PC-3 (cell line): ENCODE measurements at places on chromosomes 2 and 18.
A peak's percentile ranks its signal among the peaks of the same experiment; 100 is the strongest.

DNA sequence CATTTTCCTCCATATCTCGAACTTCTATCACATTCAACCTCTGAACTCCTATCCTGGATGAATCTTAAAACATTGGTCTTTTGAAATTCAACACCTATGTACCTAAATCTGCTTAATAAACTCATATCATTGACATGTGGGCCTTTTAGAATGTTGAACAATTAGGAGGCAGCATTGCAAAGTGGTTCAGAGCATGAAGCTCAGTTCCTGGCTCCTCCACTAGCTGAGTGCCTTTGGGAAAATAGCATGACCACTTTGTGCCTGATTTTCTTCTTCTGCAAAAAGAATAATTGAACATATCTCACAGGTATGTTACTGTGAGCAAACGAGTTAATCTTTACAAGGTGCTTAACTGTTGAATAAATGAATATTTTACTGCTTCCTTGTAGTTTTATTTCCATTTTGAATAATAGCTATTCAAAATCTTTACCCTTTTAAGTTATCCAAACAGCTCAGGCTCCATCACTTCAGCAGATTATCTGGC lies 14.3 kb upstream of the ITPRID2 start:
- peak overlapping the region; percentile 96 for H3K27ac ChIP-seq
- peaks cover 17% of the 10 kb centered on the region for H3K4me1 ChIP-seq
- peak; percentile 23 for DNase-seq
- no peaks in the 10 kb centered on the region for H3K27me3 ChIP-seq

DNA sequence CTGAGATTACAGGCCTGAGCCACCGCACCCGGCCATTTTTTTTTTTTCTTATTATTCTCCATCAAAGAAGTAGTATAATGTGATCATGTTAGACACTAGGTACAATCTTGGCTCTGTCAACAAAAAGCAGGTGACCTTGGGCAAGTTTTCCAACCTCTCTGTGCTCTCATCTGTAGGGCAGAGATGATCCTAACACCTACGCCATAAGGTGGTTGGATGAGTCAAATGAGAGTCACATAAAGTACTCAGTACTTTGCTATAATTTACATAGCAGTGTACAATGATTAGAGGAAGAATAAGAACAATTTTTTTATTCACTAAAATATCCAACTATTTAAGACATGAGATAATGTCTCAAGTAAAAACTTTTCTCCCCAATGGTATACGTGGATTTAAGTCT lies 128.6 kb downstream of the TGIF1 start:
- no peaks in the 10 kb centered on the region for H3K36me3 ChIP-seq
- H3K4me3 ChIP-seq, result no peak overlapping the region
- peaks cover 18% of the 10 kb centered on the region for H3K4me1 ChIP-seq
- no peak overlapping the region for H3K27ac ChIP-seq
- no peak for DNase-seq
- no peaks in the 10 kb centered on the region for H3K27me3 ChIP-seq

DNA sequence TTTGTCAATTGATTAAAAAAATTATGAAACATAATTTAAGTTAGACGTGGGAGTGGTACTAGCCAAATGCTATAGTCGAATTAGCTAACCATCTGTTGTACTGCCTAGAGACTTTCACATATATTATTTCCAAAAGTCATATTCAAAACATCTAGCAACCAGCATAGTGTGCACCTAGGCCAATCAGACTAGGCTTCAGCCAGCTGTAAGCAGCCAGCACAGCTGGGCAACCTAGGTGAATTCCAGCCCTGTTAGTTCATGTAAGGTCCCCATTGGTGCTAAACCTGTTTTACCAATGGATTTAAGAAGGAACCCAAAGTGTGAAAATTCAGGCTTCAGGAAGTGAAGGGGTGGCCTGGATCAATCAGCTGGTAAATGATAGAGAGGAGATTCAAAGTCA lies 144.3 kb downstream of the BCL2 start:
- no peak for DNase-seq
- H3K36me3 ChIP-seq, result no peaks in the 10 kb centered on the region
- H3K4me3 ChIP-seq, result no peak overlapping the region

DNA sequence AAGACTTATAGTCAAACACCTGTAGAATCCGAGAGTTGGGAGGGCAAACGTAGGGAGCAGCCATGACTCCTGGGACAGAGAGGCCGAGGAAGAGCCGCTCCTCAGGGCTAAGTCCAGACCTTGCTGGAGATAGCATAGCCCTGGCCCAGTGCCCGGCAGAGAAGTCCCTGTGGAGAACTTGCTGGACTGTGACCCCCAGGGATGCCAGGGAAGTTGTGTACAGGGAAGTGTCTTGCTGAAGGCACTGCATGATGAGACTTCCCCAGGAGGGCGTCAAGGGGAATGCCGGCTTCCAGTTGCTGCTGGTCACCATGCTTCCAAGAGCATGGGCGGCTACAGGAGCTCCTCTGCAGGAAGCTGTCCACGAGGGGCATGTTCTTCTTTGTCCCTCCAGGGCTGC lies 8.6 kb upstream of the CNDP1 start:
- no peaks in the 10 kb centered on the region for H3K36me3 ChIP-seq
- DNase-seq, result no peak
- no peak overlapping the region for H3K27ac ChIP-seq
- no peak overlapping the region for H3K4me3 ChIP-seq

DNA sequence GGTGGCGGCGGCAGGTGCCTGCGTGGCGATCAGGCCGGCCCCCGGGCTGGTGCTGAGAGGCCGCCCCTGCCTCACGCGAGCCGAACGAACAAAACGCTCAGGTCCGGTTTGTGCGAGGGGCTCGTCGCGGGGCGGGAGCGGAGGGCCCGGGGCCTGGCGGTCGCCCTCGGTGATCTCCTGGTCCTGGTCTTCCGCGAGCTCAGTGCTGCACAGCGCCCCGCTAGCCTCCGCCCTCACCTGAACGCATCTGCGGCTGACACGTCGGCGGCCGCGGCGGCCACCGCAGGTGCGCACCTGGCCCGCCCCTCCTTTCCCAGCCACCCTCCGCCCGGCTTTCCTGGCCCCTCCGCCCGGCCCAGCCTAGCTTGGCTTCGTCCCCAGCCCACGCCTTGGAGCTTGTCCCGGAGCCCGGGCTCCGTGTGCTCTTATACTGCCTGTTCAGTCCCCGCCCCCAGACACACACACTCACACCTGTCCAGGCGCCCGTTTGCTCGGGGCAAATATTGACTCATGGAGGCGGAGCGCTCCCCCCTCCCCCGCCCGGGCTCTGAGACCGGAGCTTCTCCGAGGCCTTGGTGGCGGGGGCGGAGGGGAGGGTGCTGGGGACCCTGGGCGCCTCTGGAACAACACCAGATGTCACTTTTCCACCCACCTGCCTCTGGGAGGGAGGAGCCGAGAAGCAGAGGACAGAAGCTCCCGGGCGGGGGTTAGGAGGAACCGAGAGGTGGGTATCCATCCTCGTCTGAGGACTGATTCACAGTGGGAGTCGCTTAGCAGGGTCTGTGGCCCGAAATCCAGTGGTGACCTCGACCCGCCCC lies 8.6 kb upstream of the CRYBA2 start:
- no peak overlapping the region for H3K27ac ChIP-seq
- peaks cover 18% of the 10 kb centered on the region for H3K27me3 ChIP-seq

DNA sequence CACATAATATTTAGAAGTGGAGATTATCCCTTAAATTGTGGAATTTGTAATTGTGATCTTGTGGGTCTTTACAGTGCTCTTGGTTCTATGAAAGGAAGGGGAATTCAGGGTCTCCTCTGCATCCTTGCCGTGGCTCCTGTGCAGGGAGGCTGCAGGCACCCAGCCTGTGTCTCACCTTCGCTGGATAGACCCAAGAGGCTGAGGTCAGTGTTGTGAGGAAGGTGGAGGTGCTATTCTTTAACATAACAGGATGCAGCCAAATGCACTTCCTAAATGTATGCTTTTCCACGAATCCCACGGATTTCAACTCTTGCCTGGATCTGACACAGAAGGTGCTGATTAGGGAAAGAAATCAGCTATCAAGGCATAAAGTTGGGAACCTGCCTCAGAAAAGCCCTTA lies 69.5 kb downstream of the TMEM18 start:
- no peak overlapping the region for H3K4me3 ChIP-seq
- H3K27me3 ChIP-seq, result no peaks in the 10 kb centered on the region
- H3K27ac ChIP-seq, result no peak overlapping the region
- no peak for DNase-seq
- no peaks in the 10 kb centered on the region for H3K36me3 ChIP-seq

DNA sequence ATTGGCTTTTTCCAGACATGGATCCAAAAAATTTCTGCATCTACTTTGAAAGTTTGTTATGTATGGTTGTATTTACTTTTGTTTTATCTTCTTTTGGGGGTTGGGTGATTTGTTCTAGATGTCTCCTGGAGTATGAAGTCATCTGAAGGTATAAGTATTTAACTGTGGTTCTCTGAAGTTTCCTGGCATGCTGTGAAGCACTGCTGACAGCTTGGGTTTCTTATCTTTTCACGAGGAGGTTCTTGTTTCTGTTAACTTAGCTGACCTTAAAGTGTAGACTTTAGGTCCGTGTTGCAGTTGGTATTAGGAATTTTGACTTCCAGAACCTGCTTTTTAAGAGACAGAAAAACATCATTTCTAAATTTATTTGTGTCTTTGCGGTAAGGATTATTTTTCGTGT lies 15.9 kb downstream of the GLS start:
- H3K4me1 ChIP-seq, result no peaks in the 10 kb centered on the region
- DNase-seq, result no peak
- no peak overlapping the region for H3K27ac ChIP-seq
- H3K4me3 ChIP-seq, result no peak overlapping the region
- H3K27me3 ChIP-seq, result no peaks in the 10 kb centered on the region

DNA sequence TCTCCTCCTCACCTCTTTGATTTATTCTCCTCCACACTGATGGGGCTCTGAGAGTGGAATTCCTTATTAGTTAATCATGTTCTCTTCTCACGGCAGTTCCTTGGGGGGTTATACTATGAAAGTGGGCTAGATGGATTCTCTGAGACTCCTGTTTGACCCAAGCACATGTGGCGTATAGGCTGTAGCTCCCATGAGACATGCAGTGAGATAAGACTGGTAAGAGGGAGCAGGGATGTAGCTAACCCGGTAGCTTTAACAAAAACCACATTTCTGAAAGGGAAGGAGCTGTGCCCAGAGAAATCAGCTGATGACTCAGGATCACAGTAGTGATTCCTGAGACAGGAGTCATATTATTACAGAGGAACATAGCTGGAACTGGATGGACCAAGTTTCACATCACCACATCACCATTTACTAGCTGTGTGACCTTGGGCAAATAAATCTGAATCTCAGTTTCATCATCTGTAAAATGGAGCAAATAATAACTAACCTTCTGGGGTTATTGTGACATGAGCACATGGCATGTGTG lies 82.9 kb downstream of the CRIM1 start:
- 0 out of 2 replicates have a peak overlapping the region, but pooled peaks have one; percentile 18 for H3K4me3 ChIP-seq
- H3K27ac ChIP-seq, result peak overlapping the region; percentile 82
- peak; percentile 93 for DNase-seq

GRCh38 chr2:96767135-96767871 lies 6.6 kb downstream of the CNNM4 start:
- no peak overlapping the region for H3K27ac ChIP-seq
- no peak for DNase-seq
- H3K27me3 ChIP-seq, result no peaks in the 10 kb centered on the region
- no peak overlapping the region for H3K4me3 ChIP-seq
- H3K36me3 ChIP-seq, result no peaks in the 10 kb centered on the region

DNA sequence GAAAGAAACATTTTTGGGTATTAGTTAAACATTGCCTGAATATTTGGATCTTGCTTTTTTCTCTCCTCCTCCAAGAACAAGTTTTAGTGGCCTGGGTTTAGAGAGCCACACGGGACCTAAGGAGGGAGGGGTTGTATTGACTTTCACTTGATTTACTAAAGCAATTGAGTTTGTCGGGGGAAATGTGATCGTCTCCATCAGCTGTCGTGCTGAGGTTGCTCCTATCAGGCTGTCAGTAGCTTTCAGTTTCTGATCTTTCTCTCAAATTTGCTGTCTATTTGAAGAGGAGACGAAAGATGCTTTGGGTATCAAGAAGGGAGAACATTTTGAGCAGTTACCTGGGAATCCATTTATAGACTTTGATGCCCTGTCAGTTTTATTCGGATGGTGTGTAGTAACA lies 106.0 kb downstream of the SETBP1 start:
- DNase-seq, result no peak
- H3K27ac ChIP-seq, result no peak overlapping the region
- H3K4me3 ChIP-seq, result no peak overlapping the region
- H3K36me3 ChIP-seq, result no peaks in the 10 kb centered on the region
- no peaks in the 10 kb centered on the region for H3K4me1 ChIP-seq

- H3K27ac ChIP-seq, result no peak overlapping the region
- H3K4me3 ChIP-seq, result no peak overlapping the region
- H3K36me3 ChIP-seq, result no peaks in the 10 kb centered on the region
- H3K4me1 ChIP-seq, result no peaks in the 10 kb centered on the region
Observed at GRCh38 chr2:151844211-151844896, 16.1 kb upstream of the ARL5A start.

GRCh38 chr2:113922335-113922734 lies 32.4 kb downstream of the ACTR3 start:
- H3K4me1 ChIP-seq, result no peaks in the 10 kb centered on the region
- peaks cover 37% of the 10 kb centered on the region for H3K36me3 ChIP-seq
- DNase-seq, result no peak

DNA sequence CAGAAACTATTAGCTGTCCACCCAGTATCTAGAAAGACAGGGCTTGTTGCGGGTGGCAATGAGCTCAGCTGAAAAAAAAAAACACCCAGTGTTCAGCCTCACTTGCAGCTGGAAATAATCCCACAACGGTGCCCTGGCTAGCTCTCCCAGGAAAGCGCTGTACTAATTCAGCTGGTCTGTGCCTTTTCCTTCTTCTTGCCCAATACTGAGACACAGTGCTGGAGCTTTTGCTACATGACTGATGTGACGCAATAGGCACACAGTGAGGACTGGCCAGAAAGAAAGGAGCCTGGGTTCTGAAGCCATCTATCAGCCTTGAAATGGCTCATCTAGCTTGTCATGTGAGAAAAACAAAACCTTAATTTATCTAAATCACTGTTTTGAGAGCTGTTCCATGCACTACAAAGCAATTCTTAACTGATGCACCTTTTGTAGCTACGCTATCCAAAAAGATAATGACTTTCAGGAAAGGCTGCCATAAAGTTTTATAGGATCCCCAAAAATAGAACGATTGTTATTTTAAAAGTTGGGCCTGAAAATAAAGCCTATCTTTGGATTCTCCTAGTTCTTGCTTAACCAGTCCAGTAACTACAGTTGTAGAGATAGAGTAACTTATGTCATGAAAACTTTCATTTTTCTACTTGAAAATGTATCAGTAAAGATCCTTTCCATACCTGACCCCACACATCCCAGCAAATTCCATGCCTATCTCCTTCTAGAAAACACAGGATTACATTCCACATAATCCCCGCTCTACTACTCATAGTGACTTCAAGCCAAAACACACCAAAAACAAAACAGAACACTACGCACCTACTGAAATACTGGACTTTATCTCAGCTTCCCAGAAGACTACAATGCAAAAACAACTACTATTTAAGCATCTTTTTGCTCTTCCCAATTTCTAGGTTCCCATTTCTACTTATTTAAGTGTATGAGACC lies 15.9 kb downstream of the KIDINS220 start:
- DNase-seq, result no peak
- H3K4me1 ChIP-seq, result 0 out of 2 replicates have a peak, but pooled peaks cover 4% of the 10 kb centered on the region
- no peak overlapping the region for H3K27ac ChIP-seq
